ENCODE measurements at places on chromosomes 2 and 18. TPM values are rescaled to one million over a fixed set of nuclear protein-coding genes. Genes with fewer than 3 reads are reported as not detected.

GRCh38 chr2:200743042-200743676 is 68.6 kb upstream of the BZW1 start:
- DNase-seq, result no peak

DNA sequence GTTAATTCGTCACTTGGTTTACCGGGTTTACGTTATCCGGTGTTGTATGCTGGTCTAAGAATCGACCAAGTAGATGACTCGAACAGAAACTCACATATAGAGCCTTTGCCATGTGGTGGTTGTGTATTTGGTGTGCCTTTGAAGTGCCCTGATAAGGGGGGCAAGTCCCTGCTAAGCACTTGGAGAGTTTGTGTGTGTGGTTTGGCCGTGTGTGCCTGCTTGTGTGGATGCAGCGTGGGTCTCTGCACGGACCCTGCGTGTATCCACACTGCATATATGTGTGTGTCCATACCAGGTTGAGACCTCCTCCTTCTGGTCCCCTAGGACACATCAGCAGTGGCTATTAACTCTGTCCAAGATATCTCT is 2.4 kb upstream of the CELF4 start:
- no peak for DNase-seq

- no peak for DNase-seq
These were observed 30.2 kb upstream of the GPR55 start for GRCh38 chr2:230955163-230955737.

GRCh38 chr2:238169708-238170251 is 11.0 kb downstream of the ERFE start:
- peak; percentile 41 for DNase-seq

The TRIB2 gene
- total RNA-seq, result 43.5 TPM

The LIMS1 gene
- total RNA-seq, result 491 TPM
